ENCODE measurements at places on chromosomes 7 and 10.

DNA sequence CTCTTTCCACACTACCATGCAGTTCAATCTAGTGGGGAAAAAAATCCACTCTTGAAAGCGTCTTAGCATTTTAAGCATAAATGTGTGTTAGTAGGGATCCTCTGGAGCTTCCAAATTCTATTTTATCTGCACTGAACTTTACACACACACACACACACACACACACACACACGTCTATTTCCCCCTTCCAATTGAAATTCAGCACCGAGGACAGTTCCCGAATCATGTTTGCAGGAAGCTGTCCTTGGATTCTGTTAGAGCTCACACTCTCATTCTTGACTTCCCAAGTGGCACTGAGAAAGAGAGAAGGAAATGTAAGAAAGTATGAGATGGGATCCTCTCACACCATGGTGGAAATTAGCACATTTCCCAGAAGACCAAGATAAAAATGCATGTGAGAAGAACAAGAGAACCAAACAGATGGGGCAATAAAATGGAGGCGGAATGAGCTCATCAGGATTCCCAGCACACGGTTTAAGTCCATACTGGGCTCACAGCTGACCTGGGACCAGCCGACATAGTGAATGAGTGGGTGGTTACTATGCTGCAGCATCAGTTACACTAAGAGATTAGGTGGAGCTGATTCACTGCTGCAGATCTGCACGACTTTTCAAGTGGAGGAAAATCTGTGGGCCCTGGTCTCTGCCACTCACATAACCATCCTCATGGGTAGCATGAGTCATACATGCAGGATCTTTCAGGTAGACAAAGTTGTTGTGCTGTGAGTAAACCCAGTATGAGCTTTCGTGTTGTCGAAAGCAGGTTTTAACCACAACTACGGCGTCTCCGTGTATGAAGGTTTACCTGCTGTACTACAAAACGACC lies 3.3 kb upstream of the NPTX2 start:
- DNase-seq, result no peak

- no peak for DNase-seq
Observed at GRCh38 chr7:32586291-32587221, 91.3 kb downstream of the AVL9 start.

GRCh38 chr10:99339077-99339476 lies 9.9 kb downstream of the CNNM1 start:
- no peak for DNase-seq

DNA sequence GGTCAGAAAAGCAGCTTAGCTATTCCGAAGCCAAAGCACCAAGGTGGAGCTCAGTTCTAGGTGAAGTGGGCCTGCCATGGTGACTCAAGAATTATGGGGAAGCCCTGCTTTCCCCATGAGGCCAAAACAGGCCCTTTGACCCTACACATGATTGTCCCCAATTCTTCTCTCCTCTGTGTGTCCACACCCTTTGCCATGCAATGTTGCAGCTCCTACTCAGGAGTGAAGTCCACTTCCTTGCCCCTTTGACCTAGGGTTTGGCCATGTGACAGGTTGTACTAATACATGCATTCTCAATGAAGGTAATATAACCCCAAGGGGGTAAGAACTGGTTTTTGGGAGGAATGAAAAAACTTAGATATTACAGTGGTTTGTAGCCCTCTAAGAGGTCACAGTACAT lies 67.6 kb upstream of the MKRN1 start:
- DNase-seq, result no peak

DNA sequence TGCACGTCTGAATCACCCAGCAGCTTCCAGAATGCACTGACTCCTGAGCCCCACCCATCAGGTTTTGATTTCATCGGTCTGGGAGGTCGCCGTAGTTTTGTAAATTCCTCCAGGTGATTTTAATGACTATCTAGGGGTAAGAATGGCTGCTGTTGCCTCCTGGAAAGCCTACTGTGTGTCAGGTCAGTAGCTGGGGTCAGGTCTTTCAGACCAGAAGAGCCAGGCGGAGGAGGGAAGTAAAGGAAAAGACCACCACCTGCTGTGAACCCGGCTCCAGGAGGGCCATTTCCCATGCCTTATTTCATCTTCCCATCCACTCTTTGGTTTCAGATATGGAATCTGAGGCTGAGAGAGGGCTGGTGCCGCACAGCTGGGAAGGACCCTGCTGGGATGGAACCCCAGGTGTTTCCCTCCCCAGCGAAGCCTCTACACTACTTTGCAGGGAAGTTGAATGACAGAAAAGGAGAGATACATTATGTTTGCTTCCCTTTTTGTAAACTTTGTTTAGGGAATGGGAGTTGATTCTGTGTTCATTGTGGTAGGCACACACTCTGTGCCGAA lies 19.8 kb downstream of the ADAMTS14 start:
- no peak for DNase-seq
